AG10803 (cell line): ENCODE measurements at places on chromosomes 7 and 10.

GRCh38 chr7:18210788-18211187 is 183.1 kb upstream of the PRPS1L1 start:
- DNase-seq, result no peak

DNA sequence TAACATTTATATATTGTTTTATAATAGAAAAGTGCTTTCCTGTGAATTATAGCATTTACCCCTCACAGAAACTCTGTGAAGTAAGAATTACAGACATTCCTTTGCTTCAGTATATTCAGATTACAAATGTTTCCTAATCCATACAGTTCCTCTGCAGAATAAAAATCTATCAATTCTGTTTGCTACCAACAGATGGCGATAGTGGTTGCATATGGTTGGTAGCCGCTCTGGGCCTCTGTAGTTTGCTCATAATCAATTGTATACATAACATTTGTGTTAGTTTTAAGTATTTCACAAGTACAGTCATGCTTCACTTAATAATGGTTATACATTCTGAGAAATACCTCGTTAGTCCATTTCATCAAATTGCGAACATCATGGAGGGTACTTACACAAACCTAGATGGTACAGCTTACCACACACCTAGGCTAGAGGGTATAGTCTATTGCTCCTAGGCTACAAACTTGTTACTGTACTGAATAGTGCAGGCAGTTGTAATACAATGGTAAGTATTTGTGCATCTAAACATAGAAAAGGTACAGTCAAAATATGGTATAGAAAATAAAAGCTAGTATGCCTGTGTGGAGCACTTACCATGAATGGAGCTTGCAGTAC is 94.4 kb upstream of the STEAP4 start:
- DNase-seq, result no peak

DNA sequence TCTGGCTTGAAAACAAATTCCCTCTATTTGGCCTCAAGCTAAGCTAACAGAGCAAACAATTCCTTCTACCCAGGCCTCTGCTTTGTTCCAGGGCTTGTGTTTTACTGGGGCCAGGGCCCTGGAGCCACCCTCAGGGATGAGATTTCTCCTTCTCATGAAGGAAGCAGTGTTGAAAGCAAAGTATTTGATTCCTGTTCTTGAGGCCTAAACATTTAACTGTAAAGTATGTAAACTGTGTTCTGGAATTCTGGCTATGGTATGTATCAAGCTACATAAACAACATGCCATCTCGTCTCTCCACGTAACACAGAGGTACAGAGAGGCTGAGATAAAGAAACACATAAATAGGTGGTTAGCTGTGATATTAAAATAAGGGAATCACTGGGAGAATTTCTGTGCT is 81.8 kb downstream of the HERPUD2 start:
- DNase-seq, result no peak

GRCh38 chr7:85681241-85681640 is 494.4 kb upstream of the SEMA3D start:
- no peak for DNase-seq

- peak; percentile 4 for DNase-seq
These were observed 35.1 kb upstream of the NPVF start for GRCh38 chr7:25263337-25263736.

DNA sequence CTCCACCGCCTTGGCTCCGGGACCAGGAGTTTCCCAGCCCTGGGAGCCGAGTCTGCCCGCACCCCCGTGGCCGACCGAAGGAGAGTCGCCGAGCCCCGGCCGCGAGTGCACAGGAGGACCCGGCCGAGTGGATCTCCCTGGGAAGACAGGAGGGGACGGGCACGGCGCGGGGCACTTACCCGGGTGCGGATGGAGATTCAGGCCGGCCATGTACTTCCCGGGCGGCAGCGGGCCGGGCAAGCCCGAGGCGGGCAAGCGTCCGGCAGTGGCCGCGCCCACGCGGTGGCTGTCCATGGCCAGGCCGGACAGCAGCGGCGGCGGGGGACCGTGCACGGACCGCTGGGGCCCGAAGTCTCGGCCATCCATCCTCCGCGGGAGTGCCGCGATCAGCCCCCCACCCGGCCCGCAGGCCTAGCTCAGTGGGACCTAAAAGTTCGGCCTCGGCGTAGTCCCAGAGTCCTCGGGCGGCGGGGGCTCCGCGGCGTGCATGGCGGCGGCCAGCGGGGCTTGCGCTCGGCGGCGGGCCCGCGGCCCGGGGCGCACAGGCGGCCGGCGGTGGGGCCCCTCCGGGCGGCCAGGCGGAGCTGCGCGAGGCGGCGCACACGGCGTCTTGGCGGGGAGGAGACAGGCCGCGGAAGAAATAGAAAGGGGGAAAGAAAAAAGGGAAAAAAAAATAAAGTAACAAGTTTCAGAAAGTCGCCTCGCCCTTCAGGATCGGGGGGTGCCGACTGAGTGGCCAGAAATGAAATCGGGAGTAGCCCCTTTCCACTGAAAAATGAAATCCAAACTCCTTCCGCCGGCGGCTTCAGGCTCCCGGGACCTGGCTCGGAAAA is 2.5 kb downstream of the TNRC18 start:
- DNase-seq, result no peak
